ENCODE measurements at places on chromosomes 7 and 10.

DNA sequence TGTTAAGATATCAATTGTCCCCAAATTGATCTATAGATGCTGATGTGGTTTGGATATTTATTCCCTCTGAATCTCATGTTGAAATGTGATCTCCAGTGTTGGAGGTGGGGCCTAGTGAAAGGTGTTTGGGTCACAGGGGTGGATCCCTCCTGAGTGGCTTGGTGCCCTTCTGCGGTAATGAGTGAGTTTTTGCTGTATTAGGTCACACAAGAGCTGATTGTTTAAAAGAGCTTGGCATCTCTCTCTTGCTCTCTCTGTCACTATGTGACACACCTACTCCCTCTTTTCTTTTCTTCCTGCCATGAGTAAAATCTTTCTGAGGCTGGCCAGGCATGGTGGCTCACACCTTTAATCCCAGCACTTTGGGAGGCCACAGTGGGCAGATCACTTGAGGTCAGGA is 98.2 kb upstream of the KAT6B start:
- no peak for DNase-seq

DNA sequence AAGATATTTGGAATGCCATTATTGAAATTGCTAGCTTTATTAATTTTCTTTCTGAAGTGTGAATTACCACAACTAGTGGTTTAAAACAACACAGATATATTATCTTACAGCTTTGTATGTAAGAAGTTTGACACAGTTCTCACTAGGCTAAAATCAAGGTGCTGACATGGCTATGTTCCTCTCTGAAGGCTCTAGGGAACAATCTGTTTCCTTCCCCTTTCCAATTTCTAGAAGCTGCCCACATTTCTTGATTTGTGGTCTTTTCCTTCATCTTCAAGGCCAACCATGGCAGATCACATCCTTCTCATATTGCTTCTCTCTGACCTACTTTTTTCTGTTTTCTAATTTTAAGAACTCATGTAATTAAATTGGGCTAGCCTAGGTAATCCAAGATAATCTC is 43.3 kb upstream of the SLC26A3 start:
- DNase-seq: no peak

- DNase-seq: no peak
Observed at GRCh38 chr10:103333934-103334520, 16.9 kb downstream of the PCGF6 start.

GRCh38 chr7:91573405-91573804 is 307.1 kb downstream of the MTERF1 start:
- DNase-seq: no peak

DNA sequence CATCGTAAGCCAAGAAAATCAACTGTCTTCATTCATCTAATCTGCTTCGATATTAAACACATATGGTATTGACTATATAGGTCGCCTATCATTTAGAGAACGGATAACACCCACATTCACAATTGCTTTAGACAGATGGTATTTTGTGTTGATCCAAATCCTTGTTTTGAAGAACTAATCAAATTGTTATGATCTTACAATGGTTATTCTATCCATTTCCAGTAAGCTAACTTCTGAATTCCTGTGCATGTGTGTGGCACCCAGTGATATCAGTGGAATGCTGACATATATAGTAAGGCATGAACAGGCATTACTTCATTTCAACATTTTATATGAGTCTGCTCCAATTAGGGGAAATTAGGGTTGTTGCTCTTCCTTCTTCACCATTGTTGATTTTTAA is 98.8 kb downstream of the SEMA3E start:
- DNase-seq: no peak

- no peak for DNase-seq
Observed at GRCh38 chr7:16891338-16891737, 9.6 kb upstream of the AGR3 start.

- DNase-seq: no peak
Observed at GRCh38 chr10:2925631-2926030, 141.7 kb upstream of the PFKP start.
